ENCODE measurements at places on chromosomes 5 and 9.

GRCh38 chr5:61051267-61051666 lies 106.3 kb downstream of the NDUFAF2 start:
- no peak for DNase-seq

DNA sequence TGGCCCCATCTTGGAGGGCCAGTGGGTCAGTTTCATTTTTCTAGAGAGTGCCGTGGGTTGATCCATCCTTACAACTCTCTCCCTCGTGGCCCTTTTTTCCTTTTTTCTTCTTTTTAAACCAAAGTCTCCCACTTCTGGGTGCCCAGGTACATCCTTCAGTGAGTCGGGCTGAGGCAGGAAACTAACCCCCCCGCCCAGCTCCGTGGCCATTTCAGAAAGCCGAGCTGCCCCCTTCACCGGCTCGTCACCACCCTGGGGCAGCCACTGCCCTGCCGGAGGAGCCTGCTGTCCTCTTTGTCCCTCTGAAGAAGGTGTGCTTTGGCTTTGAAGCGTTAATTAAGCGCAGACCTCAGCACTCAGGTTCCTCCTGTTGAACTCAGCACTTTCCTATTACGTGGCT lies 5.2 kb downstream of the CFAP77 start:
- no peak for DNase-seq

DNA sequence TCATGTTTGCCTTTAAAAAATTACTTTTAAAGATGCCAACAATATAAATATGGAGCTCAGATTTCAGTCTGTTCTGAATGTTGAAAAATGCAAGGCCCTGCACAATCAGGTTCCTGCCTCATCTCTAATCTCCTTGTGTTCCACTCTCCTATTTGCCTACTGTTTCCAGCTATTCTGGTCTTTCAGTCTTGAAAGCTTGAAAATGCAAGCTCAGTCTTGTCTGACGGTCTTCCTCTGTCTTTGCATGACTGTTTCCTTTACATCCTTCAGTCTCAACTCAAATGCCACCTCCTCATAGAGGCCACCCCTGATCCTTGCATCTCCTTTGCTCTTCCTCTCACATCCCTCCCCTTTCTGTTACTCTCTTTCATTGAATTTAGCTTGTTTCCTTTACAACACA lies 354.9 kb downstream of the KIF4B start:
- DNase-seq, result no peak

DNA sequence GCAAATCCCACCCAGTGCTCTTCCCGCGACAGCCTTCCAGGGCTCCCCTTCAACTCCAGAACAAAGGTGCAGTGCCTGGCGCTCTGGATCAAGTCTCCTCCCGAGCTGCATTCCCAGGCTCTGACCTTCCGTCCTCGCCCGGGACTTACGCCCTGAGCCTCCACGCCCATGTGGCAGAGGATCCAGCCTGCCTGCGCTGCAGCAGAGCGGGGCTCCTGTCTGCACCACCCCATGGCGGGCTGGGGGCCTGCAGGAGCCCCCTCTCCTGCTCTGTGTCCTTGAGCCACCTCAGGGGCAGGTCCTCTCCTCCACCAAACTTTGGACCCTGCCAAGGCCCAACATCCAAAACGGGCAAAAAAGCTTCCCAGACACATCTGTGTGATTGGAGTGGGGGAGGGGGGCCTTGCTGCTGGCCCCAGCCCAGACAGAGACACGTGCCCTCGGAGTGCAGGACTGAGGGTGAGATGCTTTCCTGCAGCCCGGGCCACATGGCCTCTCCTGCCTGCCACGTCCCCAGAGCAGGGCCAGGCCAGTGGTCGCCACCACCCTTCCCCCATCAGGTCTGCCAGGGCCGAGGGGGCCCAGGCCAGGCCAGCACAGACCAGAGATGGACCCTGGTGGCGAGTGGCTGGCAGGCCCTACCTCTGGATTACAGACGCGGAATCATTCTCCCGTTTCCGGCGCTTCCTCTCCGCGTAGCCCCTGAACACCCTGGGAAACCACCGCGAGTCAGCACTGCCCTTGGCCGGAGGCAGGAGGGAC lies 4.4 kb downstream of the NSMF start:
- DNase-seq, result no peak

DNA sequence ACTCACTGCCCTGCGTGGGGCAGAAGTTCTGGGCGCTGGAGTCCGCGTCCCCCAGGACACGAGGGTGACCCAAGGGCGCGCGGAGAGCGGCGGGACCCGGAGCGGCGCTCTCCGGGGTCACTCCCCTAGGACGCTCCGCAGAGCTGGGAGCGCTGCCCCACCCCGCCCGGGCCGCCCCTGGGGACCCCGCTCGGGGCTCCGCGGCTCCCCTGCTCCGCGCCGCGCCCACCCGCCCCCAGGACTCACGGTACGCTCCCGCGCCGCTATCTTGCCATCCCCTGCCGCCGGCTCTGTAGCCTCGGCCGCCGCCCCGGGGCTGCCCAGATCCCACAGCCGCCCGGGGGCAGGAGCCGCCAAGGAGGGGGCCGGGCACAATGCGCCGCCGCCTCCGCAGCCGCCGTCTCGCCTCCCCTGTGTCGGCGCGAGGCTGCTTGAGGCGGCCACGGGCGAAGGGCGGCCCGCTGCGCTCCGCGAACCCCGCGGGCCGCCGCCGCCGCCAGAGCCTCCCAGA lies 303 bp downstream of the LIFR start:
- peak; percentile 9 for DNase-seq

DNA sequence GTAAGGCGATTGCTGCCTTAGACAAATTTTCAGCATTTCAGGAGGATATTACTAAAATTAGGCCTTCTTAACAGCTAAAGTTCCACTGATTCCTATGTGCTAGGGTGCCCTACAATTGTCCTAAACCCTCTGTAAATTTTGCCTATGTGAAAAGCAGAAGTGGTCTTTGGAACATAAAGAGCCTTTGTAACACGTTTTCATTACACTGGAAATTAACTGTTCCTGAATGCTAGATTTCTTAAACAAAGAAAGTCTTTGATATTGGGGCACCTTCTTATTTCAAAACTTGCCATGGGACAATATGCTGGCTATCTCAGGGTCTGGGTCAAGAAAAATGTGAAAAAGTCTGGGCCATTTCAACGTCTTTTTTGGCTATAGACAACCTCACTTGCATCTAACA lies 60.4 kb upstream of the MOCS2 start:
- DNase-seq, result no peak

DNA sequence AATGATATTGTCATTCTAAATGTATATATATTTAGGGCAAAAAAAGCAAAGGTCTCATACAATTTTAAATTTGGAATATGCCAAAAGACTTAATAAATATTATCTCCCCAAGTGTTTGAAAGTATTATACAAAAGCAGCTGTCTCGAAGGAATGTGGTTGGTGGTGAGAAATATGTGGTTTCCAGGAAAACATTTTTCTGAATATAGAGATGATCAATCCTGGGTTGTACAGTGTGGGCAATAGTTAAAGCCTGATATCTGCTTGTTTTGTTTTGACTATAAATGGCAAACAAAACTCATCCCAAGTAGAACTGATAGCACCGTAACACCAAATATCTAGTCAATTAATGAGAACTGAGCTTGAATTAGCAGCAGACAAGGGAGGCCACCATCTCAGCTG lies 391.8 kb upstream of the CD180 start:
- DNase-seq, result no peak

DNA sequence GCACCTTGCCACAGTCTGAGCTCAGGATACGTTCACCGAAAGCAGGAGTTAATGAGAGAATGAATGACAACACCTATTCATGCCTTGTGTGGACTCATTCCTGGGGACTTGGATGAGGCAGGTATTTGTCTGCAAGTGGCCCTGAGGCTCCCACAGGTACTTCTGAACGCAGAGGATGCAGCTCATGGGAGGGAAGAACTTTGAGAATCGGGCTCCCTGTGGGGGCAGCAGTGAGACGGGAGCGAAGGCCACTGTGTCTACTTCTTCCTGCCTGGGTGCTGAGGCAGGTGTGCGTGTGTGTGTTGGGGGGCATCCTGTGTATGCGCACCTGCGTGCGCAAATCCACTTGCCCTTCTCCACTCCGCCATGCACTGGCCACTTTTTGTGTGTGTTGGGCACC lies 42.2 kb downstream of the PTPN3 start:
- DNase-seq, result no peak

DNA sequence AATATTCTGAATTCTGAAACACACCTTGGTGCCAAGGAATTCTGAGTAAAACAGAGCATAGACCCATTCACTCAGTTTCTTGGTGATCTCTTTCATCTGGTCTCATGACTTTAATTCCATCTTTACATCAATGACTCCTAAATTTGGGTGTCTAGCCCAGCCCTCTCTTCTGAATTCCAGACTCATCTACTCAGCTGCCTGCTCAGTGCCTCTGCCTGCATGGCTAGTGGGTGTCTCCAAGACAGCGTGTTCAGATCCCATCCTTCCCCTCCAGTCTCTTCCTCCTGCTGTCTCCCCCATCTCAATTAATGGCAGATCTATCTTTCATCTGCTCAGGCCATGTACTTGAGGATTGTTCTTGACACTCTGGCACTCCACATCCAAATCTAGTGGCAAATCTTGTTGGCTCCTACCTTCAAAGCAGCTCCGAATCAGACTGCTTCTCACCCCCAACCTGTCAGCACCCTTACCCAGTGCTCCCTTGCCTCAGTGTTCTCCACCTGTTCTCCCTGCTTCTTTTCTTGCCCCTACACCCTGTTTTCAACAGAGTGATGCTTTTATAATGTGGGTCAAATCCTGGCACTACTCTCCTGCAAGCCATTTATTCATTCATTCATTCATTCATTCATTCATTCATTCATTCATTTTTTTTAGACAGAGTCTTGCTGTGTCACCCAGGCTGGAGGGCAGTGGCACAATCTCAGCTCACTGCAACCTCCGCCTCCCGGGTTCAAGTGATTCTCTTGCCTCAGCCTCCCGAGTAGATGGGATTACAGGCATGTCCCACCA lies 5.3 kb downstream of the CAVIN4 start:
- DNase-seq, result no peak

- DNase-seq, result no peak
Measured at GRCh38 chr5:179120421-179120861, 60.3 kb downstream of the ZNF354C start.

DNA sequence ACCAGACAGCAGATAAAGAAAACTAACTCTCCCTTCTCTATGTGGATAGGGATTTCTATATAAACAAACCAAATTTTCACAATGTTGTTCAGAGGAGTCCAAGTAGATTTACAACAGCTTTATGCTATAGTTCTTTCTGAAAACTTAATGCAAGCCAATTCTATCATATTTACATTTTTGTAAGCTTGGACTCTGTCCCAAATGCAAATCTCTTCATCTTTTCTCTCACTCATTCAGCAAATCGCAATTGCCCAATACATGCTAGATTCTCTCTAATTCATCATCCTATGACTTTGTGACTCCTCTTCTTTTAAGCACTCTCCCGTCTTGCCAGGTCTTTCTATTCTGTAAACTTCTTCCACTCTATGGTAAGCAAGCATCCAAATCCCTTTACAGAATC lies 39.1 kb upstream of the UGT3A2 start:
- no peak for DNase-seq

GRCh38 chr9:104784098-104784497 lies 20.2 kb downstream of the NIPSNAP3B start:
- no peak for DNase-seq

- DNase-seq, result no peak
Measured at GRCh38 chr9:114676901-114677300, 5.1 kb downstream of the TEX48 start.

DNA sequence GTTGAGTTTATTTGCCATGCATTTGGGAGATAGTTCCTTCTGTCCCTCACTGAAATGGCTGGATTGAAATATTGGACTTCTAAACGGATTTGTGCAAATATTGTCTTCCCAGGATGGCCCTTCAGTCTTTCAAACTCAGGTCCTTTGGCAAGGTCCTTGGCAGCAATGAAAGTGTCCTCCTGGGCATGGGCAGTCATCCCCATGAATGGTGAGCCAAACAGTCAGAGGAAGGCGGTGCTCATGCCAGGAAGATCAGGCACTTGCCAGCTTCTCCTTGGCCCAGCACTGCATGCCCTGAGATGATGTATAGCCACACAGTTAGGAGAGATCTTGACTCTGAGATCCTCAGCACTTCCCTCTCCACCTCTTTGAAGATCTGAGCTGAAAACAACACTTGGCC lies 221.4 kb upstream of the KLF4 start:
- DNase-seq, result no peak

GRCh38 chr5:174505621-174506020 lies 218.8 kb upstream of the MSX2 start:
- DNase-seq, result no peak

- DNase-seq, result no peak
Measured at GRCh38 chr9:105281926-105282325, 37.5 kb downstream of the SLC44A1 start.

DNA sequence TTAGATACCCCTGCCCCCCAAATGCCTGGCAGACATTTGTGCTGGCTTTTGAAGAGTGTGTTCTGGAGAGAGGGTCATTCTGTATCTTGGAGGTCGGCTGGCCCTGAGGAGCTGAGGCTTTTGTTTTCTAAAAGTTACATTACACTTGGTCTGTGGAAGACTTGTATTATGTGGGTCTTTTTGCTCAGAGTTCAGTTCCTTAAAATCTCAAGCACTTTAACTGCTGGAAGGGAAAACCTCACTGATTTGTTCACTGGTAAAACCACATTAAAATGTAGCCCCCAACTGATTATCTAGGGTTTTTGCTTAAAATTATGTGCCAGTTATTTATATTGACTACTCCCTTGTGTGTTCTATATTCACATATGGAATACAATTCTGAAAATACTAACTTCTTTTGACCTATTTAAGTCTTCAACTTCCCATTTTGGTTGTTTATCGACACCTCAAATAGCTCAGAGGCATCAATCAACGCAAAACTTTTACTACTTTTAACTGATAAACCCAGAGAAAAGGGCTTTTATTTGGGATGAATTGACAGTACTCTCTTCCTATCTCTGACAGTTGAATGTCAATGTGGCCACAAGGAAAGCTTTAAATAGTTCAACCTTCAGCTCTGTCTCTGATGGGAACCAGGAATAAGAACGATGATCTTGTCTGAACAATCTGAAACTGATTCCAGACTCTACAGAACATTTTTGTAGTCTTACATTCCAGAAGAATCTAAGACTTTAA lies 54.0 kb upstream of the MAP3K1 start:
- no peak for DNase-seq

- no peak for DNase-seq
Measured at GRCh38 chr5:151196556-151197290, 27.2 kb downstream of the CCDC69 start.
